ENCODE measurements at places on chromosomes 5 and 9.

DNA sequence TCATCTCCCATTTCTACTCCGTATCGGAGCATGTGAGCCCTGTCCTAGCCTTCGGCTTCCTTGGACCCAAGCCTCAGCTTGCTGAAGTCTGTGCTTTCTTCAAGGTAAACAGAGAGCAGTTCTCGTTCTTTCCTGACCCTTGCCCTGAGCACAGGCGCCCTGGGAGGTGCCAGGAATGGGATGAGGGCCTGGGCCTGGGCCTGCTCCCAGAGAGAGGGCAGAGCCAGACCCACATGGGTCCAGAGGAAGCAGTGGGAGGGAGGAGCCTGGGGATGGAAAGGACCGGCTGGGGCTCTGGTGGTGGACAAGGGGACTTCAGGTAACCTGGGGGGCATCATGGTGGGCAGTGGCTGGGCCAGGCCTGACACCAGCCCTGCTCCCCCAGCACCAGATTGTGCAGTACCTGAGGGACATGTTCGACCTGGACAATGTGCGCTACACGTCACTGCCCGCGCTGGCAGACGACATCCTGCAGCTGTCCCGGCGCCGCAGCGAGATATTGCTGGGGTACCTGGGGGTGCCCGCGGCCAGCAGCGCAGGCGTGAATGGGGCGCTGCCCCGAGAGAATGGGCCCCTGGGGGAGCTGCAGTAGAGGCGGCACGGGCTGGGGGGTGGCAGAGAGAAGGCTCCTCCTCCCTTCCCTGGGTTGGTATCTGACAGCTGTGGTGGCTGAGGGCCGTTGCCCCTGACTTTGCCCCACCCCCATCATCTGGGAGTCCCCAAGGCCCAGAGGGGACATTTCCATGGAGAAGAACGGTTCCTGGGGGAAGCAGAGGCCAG lies 10.9 kb upstream of the DOLPP1 start:
- no peak for DNase-seq

DNA sequence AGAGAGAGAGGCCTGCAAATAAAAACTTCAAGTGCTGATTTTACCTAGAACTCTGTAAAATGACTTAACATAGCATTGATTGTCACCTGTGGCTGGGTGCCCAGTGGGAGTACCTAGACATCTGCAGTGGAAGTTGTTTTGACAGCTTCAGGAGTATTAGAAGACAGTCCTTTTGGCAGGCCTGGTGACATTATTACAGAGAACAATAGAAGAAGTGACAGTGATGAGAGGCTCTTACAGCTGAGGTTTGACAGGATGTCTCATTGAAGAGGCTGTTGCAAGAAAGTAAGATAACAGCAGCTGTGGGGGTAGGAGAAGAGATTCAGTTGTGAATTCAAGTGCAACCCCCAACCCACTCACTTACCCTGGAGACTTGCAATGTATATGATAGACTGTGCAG lies 27.9 kb upstream of the MUSK start:
- no peak for DNase-seq

DNA sequence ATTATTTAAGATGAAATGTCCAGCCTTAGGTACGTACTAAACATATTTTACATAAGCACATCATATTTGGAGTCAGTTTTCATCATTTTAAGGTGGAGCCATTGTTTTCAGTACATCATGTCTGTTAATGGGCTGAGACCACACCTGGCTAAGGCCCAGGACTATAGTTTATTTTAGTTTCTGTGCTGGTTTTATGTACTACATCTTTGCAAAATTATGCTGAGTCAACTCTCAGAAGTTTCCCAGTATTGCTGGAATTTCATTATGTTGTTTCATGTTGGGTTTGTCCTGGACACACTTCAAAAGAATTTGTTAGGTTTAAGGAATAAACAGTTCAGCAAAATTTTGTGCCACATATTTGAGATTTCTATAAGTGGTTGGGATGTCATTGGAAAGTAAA lies 171.2 kb downstream of the CCDC171 start:
- DNase-seq: no peak

- no peak for DNase-seq
These were observed 8.7 kb downstream of the HMGCS1 start for GRCh38 chr5:43304525-43304924.

DNA sequence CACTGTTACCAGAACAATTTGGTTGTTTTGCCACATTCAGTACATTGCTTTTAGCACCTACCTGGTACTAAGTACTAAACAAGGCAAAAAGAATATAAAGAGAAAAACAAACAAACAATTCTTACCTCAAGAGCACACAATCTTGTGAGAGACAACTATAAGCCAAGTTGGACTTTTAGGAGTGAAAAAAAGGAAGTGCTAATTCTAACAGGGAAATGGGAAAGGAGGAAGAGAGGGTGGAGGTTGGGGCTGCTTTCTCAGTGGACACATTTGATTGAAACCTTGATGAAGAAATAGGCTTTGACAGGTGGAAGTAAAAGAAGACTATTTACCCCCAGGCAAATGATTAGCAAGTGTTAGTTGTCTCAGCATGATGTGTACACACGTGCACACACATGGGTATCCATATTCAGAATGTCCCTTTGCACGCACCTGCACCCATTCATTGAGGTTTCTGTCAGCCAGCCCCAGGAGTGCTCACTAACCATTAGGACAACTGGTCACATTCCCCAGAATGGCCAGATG lies 302.6 kb downstream of the ACTL7B start:
- DNase-seq: no peak

DNA sequence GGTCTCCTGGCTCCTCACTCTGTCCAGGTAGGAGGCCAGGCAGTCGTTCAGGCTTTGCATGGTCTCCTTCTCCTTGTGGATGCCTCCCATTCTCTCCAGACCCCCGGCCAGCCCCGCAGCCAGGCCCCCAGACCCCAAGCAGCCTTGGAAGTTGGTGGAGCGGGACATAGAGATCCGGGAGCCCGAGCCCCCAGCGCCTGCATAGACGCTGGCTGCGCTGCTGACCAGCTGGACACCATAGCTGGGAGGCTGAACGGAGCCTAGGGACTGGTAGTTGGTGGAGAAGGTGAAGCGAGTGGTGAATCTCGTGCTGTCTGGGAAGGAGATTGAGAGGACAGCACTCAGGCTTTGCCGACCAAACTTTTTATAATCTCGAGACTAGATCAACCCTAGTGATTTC lies 35.9 kb downstream of the FOXI1 start:
- no peak for DNase-seq
